NCI-H748 treated with DMSO at 0.1 percent for 48 hours (cell line): ENCODE measurements at places on chromosomes 13 and 19.

- DNase-seq, result no peak
Observed at GRCh38 chr13:47718556-47718955, 282.5 kb downstream of the SUCLA2 start.

DNA sequence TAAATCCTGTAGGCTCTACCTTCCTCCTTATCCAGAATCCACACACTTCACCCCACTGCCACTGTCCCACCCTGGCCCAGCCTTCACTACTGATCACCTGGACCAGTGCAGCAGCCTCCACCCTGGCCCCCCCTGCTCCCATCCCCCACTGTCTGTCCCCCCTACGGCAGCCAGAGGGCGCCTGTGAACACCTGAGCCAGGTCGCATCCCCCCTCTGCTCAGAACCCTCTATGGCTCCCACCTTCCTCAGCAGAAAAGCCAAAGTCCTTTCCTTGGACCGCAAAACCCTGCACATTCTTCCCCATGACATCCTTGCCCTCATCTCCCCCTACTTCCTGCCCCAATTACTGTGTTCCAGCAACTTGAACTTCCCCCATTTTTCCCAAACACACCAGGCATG, 20.6 kb downstream of the ELAVL3 start:
- no peak for DNase-seq

GRCh38 chr19:43470288-43470687, 4.9 kb upstream of the LYPD3 start:
- DNase-seq, result no peak

GRCh38 chr19:29211562-29212355, 1.2 kb downstream of the UQCRFS1 start:
- DNase-seq, result no peak

- DNase-seq, result no peak
Observed at GRCh38 chr19:7705387-7706187, 3.7 kb upstream of the FCER2 start.

DNA sequence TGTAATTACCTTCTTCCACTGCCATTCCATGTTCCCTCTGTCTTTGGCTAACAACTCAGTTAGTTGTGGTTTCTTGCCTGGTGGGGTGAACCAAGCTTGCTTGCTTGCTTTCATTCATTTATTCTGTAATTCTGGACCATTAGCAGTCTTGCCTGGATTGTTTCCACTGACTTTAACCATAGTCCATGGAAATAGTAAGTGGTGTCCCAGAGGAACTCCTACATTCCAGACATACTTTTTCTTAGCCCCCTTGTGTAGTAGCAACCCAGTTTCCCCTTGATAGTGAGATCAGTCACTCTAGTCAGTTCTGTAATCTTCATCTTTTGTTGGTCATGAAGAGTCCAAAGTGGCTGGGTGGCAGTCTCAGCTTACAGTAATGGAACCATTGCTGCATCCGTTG, 23.2 kb downstream of the PDS5B start:
- no peak for DNase-seq

DNA sequence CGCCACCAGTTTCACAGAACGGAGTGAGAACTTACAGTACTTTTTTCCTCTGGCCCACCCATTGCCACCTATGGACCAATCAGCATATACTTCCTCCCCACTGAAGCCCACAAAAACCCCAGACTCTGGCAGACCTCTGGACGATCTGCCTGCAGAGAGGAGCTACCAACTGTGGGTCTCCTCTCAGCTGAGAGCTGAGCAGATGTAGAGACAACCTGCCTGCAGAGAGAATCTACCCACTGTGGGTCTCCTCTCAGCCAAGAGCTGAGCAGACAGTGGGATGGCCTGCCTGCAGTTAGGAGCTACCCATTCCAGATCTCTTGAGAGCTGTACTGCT, 69.7 kb downstream of the PIBF1 start:
- DNase-seq, result no peak

GRCh38 chr13:51959773-51960172, 51.5 kb downstream of the ATP7B start:
- DNase-seq, result peak; percentile 21

- no peak for DNase-seq
Observed at GRCh38 chr13:114067381-114067885, 65.0 kb downstream of the RASA3 start.

DNA sequence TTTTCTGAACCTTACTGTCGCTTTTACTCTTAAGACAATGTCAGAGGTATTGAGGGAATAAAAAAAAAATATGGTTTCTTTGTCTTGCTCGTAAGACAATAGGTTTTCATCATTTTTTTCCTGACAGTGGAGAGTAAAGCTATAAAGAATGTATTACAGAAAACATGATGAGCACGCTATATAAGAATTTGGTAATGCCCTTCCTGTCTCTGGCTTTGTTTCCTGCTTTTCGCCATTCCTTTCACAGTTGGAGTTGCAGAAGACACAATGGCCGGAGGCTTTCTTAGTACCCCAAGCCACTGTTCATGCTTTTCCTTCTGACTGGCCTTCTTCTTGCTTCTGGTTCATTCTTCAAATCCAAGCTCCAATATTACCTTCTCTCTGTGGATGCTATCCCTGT, 101.0 kb upstream of the DACH1 start:
- no peak for DNase-seq
